ENCODE measurements at places on chromosomes 4 and X.

GRCh38 chrX:87517571-87518141 is at the start of gene KLHL4:
KLHL4 (plus strand) TSS chrX:87517802; CDS start chrX:87517894, 92 bp downstream.
- no peak for DNase-seq

GRCh38 chr4:105059337-105059736 is 87.3 kb upstream of the TET2 start:
- no peak for DNase-seq

- no peak for DNase-seq
These were observed 55.2 kb downstream of the LCORL start for GRCh38 chr4:17966312-17966711.

DNA sequence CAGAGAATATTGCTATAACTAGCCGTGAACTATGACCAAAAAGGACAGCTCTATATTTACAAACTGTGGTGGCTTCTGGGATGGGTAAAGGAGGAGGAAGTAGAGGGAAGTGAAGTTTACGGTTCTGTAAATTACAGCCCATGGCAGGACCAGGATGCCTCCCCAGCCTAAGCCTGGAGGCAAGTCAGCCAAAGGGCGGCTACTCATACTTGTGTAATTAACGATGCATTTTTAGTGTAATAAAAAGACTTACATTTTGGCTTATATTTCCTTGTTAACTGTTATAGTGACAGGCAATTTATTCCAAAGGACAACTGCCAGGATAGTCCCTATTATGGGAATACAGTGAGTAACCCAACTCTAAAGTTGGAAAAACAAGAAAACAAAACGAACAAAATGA is 139.9 kb upstream of the OTUD4 start:
- DNase-seq: no peak

DNA sequence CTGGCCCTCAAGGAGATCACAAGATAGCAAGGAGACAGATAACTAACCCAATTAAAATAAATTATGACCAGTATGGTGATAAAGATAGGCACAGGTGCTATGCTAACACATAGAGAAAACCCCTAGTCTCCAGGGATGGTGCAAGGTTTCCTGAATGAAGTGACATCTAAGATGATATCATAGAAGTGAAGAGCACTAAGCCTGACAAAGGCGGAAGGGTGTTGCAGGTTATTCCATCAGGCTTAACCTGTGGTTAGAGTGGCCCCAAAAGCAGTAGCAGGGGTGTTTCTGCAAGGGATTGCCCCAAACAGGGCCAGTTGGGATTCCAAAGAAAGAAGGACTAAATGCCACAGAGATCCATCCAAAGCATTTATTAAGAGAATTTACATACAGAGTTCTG is 249.2 kb downstream of the IDS start:
- no peak for DNase-seq

DNA sequence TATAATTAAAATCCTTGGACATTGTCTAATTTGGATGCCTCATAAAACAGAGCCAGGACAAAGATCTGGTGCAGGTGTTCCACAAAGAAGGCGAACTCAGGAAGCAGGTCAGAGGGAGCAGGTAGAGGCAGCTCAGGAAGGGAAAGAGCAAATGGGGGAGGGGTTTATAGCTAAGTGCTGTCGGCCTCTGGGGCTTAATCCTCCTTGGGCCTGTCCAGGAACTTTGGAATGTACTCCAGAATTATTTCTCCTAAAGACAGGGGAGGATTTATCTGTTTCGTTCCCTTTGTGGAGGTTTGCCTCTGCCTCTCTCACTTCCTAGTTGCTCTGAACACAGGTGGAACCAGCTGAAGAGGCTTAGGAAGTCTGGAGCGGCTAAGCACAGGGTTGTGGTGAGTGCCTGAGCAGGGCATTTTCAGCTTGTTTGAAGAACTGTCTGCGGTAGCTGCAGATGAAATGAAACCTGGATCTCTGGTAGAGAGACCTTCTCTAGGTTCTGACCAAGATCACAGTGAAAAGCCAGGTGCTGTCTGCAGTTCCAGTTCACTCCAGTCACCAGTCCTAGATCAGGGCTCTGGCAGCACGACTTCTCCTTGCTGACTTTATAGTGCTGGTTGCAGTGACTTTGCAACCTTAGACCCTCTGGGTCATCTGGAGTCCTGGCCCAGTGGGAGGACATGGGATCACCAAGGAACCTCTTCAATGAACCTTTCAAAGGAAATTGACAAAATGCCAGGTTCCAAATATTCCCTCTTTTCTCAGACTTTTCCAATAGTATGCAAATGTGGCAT is 519.2 kb downstream of the PCDH10 start:
- DNase-seq: no peak

DNA sequence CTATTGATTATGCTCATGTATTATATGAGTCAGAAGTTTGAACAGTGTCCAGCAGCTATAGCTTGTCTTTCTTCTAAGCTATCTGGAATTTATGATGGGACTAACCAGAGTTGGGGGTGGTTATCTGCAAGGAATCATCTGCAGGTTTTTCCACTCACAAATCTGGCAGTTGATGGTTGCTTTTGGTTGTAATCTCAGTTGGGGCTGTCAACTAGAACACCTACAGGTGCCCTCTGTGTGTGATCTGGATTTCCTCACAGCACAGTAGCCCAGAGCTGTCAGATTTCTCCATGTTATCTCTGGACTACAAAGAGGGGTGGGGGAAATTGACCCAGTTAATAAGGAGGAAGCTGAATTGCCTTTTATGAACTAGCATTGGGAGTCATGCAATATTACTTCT is 51.4 kb upstream of the MAP9 start:
- no peak for DNase-seq

Data from NCI-H1436 (cell line).